ENCODE measurements at places on chromosomes 2 and 18.

- DNase-seq: no peak
Measured at GRCh38 chr2:38146907-38147307, 71.0 kb upstream of the CYP1B1 start.

DNA sequence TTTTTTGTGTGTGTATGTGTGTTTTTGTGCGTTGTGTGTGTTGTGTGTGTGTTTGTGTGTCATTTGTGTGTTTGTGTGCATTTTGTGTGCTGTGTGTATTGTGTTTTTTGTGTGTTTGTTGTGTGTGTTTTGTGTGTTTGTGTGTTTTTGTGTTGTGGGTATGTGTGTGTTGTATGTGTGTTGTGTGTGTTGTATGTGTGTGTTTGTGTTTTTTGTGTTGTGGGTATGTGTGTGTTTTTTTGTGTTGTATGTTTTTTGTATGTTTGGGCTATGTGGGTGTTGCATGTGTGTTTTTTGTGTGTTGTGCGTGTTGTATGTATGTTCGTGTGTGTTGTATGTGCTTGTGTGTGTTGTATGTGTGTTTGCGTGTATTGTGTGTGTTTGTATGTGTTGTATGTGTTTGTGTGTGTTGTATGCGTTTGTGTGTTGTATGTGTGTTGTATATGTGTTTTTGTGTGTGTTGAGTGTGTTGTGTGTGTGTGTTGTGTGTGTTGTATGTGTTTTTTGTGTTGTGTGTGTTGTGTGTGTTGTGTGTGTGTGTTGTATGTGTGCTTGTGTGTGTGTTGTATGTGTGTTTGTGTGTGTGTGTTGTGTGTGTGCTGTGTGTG, 275.3 kb downstream of the HRH4 start:
- no peak for DNase-seq

DNA sequence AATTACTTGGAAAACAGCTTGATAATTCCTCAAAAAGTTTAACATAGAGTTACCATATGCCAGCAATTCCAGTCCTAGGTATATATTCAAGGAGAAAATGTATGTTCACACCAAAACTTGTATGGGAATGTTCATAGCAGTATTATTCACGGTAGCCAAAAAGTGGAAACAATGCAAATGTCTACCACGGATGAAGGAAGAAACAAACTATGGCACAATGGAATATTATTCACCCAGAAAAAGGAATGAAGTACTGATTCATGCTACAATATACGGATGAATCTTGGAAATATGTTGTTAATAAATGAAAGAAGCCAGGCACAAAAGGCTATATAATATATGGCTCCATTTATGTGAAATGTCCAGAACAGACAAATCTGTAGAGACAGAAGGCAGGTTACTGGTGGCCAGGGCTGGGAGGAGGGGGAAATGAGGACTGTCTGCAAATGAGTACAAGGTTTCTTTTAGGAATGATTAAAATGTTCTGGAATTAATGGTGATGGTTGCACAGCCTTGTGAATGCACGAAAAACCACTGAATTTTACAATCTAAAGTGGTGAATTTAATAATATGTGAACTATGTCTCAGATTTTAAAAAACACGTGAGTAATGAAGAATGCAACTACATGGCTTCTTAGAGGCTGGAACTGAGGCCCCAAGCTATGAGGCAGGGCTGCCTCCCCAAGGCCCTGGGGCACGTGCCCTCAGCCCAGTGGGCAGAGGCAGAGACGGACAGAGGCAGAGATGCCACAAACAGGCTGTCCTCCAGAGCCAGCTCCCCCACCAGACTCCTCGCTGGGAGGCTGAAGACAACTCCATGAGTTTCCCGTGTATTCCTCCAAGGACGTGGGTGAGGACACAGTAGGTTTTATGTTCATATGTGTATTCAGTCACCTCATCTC, 5.0 kb downstream of the LIMS2 start:
- DNase-seq: no peak

DNA sequence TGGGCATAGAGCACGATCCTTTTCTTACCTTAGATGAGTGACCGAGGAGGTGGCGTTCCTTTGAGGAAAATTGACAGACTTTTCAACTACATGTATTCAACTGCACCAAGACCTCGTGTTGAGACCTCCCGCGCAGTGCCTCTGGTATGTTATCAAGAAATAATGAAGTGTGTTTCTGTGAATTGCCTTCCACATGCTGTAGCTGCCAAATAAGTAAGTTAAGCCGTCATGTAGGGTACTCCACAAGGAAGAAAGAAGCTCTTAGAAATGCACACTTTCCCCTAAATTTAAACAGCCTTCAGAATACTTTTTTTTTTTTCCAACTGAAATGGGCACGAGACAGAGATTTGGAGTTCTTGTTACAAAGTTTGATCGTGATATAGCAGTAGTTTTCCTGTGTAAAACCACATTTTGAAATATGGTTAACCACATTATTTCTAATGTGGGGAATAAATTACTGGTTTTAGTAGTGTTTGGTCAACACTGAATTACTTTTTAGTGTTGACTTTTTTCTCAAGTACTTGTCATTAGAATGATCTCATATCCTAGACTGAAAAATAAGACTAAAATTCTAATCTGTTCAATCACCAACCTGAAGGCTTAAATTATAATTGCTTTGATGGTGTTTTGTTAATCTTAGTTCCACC, 30.5 kb downstream of the PDK1 start:
- DNase-seq: no peak

DNA sequence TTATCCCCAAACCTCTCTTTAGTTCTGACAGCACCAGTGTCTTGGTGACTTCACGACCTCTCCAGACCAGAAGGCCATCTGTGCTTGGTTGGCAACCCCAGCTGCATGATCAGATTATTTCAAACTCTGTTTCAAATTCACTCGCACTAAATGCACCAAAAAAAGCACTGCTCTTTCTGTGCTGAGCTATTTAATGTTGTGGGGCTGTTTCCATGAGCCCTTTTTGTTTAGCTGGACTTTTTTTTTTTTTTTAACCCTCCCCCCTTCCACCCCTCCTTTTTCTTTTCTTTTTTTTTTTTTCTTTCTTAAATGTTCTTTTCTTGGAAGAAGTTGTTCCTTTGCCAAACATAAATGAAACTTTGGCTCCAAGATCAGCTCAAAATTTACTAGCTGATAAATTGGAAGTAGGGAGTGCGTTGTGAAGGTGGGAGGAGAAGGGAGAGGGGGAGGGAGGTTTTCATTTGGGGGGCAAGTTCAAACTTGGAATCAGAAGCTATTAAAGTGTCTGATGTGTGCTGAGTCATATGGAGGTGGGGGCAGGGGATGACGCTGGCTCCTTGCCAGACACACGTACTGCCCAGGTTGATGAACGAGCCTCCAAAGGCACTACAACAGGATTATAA, 543.0 kb upstream of the TNP1 start:
- DNase-seq: no peak

GRCh38 chr2:168584911-168585310, 128.8 kb downstream of the CERS6 start:
- DNase-seq: no peak

GRCh38 chr2:100425107-100425506, 7.6 kb upstream of the CHST10 start:
- DNase-seq: no peak

DNA sequence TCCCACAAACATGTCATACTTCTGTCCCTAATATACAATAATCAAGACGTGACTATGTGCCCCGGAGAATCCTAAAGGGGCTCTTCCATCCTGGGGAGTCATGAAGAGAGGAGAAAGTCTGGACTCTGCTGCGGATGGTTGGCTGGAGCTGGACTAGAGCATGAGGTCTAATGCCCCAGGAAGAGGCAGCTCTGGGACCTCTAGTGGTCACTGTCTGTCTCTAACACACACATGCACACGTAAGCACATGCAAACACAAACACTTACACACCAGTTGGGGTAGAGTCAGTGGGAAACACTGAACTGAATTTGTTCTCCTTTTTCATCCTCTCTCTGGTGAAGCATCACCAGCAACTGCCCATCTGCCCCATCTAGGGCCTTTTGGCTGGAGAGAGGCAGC, 271.6 kb downstream of the TDRD15 start:
- DNase-seq: peak; percentile 49

- no peak for DNase-seq
Measured at GRCh38 chr2:196219671-196220070, 48.3 kb upstream of the STK17B start.

DNA sequence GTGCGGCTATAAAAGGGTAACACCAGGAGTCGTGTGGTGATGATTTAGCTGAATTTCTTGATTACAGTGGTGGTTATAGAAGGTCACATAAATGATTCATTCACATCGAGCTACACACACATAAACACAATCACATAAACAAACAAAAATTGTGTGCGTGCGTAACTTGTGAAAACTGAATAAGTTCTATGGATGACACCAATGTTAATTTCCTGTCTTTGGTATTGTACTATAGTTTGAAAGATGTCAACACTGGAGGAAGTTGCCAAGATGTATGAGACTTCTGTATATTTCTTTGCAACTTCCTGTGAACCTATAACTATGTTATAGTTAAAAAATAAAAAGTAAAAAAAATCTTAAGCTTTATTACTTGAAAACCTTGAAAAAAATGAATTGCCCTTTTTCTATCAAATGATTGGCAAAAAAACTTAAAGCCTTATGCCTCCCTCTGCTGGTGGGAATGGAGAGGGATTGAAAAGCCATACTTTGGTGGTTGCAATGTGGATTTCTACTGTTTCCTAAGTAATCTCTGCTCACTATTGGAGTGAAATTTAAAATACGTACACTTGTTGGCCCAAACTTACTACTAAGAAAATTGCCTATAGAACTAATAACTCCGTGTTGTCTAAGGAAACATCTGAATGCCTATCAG, 227.7 kb downstream of the RPIA start:
- peak; percentile 1 for DNase-seq

DNA sequence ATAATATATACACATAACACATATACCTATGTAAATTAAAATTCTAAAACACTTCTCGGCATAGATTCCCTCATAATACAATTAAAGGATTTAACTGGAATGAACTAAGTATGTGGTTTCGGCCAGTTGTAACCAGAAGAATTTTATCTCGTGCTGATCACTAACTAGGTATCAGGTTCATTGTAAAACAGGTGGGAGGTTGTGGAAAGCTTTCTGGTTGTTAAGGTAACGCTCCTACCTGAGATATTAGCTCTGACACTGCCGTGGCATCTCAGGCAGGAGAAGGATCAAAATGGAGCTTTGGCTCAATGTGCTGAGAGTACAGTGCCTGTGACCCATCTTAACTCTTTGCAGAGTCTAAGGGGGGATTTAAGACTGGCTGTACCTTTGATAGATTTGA, 42.5 kb downstream of the SLC9A2 start:
- DNase-seq: no peak

GRCh38 chr2:159711562-159712142, 654 bp upstream of the MARCHF7 start:
- peak; percentile 66 for DNase-seq

- no peak for DNase-seq
Measured at GRCh38 chr18:32391126-32391525, 79.6 kb downstream of the GAREM1 start.

DNA sequence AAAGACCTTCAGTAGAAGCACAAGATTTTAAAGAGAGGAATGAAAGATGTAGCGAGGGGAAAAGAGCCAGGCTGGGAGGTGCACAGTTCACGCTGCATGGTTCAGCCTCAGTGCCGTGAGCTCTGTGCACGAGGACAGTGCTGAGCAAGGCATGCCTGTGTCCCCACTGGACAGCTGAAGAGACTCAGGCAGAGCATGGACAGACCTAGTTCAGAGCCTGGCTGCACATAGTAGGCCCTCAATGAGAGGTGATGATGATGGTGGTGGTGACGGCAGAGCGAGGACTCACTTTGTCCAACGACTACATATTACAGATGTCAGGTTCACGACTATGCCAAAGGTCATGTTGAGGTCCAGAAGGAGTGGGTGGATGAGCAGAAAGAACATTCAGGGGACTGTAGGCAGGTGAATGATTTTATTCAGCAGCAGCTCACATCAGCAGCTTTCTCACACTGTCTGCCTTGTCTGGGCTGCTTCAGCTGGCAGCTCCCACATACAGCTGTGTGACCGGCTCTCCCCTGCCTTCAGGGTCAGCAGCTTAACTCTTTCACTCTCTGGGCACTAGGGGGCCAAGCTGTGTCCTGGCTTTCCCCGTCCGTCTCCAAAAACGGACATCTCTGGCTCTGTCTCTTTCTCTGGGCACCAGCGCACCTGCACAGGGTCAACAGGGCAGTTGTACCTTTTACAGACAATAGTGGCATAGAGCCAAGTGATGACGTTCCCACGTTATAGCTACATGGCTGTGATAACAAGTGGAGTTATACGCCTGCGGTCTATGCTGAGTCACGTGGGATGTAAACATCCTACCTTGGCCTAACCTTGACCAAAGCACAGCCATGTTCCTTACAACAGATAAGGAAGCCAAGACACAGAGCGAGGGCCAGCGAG, 128.8 kb upstream of the MSH6 start:
- peak; percentile 23 for DNase-seq

- DNase-seq: no peak
Measured at GRCh38 chr2:106646605-106647004, 159.4 kb downstream of the CD8B2 start.
